Stimulated activated CD8-positive, alpha-beta memory T cell treated with anti-CD3 and anti-CD28 coated beads, Interleukin-15, amount 100 ng/mL, for 48 hours (primary cell): ENCODE measurements at places on chromosomes 2 and 18.

GRCh38 chr18:24930478-24930877 lies 421.5 kb downstream of the ZNF521 start:
- no peak for DNase-seq

GRCh38 chr2:174551697-174552096 lies 45.9 kb downstream of the WIPF1 start:
- DNase-seq = no peak

- DNase-seq = no peak
Measured at GRCh38 chr2:240812301-240812680, 7.7 kb downstream of the KIF1A start.

- DNase-seq = no peak
Measured at GRCh38 chr18:8536231-8536630, 73.0 kb upstream of the RAB12 start.

DNA sequence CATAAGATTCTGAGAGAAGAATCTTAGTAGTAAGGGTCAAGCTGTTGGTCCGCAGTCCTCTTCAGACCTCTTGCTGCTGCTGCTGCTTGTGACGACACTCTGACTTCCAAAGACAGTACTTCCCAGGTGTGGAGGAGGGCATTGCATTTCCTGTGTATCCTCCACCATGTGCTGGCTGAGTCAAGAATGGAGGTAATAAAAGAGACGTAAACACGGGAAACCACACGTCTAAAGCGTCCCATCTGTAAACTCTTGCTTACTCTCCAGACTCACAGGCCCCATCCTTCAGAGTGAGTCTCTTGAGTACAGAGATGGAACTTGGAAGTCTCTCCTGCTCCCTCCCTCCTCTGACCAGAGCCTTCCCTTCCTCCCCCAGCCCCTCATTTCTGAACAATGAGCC lies 25.6 kb downstream of the KLHL29 start:
- no peak for DNase-seq

- no peak for DNase-seq
Measured at GRCh38 chr2:8314063-8314462, 367.8 kb upstream of the ID2 start.

- DNase-seq = no peak
Measured at GRCh38 chr2:239108459-239108858, 260.6 kb downstream of the TWIST2 start.
